ENCODE measurements at places on chromosomes 4 and X.

- no peak for DNase-seq
These were observed 386.1 kb upstream of the CNKSR2 start for GRCh38 chrX:20988118-20988517.

DNA sequence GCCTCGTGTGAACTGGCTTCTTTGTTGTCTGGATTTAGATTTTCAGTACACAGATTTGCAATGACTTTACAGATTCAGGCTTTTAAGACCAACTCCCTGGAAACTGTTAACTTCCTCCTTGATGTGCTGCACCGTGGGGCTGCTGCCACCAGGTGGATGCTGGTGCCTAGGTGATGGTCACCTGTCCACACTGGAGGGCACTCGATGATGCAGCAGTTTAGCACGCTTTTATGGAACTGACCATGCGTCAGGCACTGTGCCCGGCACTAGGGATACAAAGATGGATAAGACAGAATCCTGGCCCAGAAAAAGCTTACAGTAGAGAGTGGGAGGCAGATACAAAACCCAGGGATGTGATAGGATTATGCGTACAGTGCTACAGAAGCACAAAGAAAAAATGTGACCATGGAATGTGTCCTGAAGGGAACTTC, 180.7 kb downstream of the CEP135 start:
- no peak for DNase-seq

DNA sequence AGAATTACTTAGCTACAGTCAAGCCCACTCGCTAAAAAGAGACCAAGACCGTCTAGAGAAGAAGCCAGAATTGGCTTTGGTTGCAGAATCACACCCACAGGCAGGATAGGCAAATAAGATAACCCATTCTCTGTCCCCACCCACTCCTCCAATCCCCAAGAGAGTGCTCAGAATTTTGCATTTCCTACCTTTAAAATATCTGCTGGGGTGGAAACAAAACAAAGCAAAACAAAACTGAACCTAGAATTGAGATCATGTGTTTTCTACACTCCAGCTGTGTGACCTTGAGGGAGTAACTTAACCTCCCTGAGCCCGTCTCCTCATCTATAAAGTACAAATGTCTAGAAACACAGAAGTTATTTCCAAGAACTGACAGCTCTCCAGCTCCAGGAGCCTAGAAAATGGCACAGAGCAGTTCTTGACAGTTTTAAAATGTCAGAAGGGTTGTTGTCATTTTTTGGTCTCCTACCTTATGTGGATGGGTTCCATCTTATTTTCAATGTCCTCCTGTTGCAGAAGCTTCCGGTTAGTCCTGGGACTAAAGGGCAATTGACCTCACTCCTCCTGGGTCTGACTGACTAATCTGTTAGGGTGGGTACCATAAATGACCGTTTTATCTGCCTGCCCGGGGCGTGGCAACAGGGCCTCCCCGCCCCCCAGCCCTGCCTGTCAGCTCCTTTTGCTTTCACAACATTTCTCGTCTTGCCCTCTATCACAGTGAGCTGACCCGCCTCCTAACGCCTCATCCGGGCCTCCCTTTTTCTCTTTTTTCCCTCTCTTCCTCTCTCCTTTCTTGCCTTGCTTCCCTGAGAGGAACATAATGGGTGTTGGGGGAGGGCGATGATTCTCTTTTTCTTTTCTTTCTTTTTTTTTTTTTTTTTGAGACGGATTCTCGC, 114.0 kb downstream of the RBM47 start:
- no peak for DNase-seq

DNA sequence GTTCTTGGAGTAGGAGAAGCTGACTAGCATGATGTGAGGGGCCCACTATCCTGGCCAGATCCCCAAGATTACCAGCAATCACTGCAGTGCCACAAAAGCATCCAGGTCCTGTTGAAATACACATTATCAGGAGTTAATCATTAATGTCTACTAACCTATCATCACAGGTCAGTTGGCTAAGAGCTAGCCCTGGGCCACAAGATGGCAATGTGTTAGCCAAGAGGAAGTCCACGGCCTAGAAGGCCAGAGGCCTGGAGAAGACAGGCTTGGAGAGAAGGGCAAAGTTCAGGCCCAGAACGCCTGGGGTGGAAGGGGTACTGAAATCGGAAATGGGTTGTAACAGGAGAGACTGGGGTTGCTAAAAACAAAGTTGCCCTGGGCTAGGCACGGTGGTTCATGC, 19.9 kb upstream of the KIAA1210 start:
- DNase-seq = no peak

- no peak for DNase-seq
These were observed 18.6 kb downstream of the PDGFC start for GRCh38 chr4:156953001-156953400.

- no peak for DNase-seq
These were observed 2.0 kb upstream of the USO1 start for GRCh38 chr4:75722417-75722816.

- DNase-seq = no peak
These were observed 162.5 kb upstream of the CASK start for GRCh38 chrX:42085836-42086235.

- no peak for DNase-seq
These were observed 18.5 kb upstream of the SEPTIN11 start for GRCh38 chr4:76931087-76931486.

GRCh38 chr4:23070848-23071570, 378.3 kb downstream of the GBA3 start:
- DNase-seq = no peak

GRCh38 chrX:50000937-50001542, 78.6 kb downstream of the CLCN5 start:
- no peak for DNase-seq

GRCh38 chrX:45806410-45807121, 605.9 kb upstream of the DIPK2B start:
- DNase-seq = no peak

DNA sequence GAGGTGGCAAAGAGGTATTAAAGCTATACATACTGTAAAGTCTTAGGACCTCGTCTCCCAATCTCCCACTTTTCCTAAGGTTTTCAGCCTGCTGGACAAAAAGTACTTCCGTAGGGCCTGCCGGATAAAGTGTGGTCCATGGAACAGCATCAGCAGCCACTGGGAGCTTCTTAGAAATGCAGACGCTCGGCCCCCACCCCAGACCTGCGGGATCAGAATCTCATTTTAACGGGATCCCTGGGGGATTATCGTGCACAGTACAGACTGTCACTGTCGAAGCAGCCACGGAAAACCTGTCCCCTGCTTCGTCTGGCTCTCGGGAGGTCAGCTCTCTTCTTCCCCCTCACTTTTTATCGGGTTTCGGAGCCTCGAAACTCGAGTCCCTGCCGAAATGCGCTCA, 802 bp downstream of the ADGRG2 start:
- no peak for DNase-seq
